ENCODE measurements at places on chromosomes 13 and 19. TPM values are rescaled to one million over a fixed set of nuclear protein-coding genes. Genes with fewer than 3 reads are reported as not detected.

DNA sequence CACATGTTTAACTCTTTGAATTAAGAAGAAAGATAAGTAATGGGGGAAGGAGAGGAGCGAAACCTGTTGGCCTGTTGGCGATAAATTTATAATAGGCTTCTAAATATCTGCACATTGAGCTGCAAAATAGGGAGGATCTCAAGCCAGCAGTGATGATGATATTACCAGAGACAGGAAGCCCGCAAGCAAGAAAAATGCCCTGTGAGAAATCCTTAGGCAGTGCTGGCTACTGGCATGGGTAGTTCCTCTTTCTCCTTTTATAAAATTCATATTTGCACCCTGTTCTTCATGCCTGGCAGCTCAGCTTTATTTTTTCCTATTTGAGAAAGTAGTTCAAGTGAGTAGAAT, 858 bp upstream of the USP12 start:
- no peak for DNase-seq

- no peak for DNase-seq
Observed at GRCh38 chr19:52695996-52696395, 38.8 kb downstream of the ZNF611 start.

DNA sequence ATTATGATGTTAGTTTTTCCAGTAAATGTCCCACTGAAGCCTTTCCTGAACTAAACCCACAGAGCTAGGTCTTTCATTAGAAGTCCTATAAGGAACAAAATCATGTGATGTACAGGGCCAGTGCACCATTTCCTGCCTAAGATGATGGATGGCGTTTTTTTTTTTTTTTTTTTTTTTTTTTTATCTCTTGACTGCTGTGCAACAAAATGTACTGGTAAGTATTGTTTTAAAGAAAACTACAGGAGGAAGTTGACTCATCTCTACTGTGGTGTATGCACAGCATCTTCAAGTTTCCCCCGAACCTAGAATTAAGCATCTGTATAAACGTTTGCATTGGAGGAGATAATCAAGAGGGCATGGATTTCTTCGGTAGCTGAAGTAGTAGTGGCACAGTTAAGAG, 197.5 kb downstream of the NBEA start:
- DNase-seq, result no peak

DNA sequence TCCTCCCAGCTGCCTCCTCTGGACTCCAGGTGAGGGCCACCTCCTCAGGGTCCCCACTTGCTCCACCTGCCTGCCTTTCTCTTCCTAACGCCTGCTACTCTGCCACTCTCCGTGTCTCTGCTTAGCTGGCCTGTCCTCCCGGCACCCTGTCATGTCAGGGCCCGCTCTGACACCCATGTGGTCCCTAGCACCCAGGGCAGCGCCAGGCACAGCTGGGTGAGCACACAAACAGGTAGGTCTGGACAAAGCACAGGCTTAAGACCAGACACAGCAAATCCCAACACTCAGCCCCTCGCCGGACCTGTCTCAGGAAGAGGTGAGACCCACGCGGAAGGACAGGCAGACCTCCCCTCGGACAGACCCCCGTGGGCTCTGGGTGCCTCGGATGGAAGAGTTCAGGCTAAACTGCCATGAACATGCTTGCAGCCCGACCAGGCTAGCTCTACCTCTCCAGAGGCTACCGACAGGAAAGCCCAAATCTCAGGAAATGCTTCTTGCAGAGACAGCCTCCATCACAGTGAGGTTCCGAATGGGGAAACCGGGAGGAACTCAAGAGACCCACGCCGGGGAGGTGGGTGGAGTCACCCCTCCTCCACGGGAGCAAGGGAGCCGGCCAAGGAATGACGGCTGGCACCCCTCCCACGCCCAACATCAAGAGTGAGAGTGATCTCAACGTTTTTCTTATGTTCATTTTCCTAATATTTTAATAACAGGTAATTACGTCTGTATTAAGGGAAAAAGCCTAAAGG, 12.5 kb downstream of the ZNF787 start:
- DNase-seq, result peak; percentile 69

GRCh38 chr13:102017248-102017647, 384.6 kb downstream of the FGF14 start:
- DNase-seq, result no peak

DNA sequence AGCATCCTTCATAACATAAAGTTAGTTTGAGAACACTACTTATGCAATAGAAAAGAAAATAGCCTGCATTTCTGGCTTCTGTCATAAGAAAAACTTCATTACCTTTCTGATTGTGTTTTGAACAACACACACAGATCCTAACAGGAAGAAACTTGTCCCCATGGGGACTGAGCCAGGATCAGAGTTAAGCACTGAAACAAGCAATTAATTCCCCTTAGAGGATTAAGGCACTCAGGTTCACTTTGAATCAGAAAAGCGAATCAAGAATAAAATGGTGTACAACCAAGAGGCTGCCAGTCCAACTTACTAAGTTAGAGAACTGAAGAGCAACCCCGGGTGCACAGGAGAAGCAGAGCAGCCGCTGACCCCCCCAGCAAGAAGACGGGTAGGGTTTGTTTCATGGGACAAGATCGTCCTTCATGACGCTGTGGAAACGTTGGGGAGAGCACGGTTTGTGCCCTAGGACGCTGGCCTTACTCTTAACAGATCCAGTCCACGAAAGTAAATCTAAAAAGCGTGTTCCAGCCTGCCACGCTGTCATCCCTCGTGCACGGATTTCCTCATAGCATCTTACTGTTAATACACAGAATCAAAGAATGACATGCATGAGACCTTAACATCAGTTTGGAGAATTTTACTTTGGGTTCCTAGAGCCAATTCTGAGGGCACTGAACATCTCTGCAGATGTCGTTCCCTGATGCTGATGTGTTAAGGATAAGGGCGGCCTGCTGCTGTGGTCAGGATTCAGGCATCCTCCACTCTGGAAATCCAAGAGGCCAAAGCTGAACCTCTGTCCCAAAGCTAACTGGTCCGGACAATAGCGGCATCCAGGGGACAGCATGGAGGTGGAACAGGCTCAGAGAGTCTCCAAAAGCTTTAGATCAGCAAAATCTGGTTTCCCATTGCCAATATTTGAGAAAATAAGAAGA, 46.4 kb downstream of the GGACT start:
- DNase-seq, result no peak

DNA sequence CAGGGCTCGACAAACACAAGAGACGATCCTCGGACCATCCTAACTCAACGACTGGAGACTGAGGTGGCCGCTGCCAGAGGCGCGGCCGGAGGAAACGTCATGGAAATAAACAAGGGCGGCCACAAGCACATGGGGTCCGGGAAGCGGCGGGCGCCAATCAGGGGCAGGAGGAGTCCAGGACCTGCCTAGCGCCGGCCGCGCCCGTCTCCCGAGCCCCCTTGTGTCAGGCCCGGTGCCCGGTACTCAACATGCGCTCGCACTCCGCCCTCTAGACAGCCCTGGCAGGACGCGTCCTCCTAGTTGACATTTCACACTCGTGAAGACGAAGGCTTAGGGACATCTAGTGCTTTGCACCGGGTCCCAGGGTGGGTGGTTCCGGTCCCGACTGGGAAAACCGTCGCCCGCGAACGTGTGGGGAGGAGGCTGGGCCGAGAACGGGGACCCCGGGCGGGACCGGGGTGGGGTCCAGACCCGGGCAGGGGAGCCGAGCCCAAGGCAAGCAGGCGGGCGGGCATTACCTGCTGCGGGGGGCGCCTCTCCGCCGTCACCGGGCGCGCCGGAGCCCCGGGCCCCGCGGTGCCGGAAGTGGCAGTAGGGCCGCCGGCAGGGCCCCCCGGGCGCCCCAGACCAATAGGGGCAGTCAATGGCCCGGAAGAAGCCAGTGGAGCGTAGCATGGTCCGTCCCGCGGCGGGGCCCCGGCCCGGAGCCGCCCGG, 442 bp downstream of the REXO1 start:
- peak; percentile 69 for DNase-seq

The CLEC17A gene
- total RNA-seq, result not detected

The ZNF135 gene
- total RNA-seq, result 3.4 TPM

The ICAM1 gene
- 12.0 TPM for total RNA-seq

The ACTMAP gene
- total RNA-seq, result 6.2 TPM

The FFAR3 gene
- 0.44 TPM for total RNA-seq

The METTL21C gene
- total RNA-seq, result not detected

The TUBA3C gene
- not detected for total RNA-seq

The ZNF665 gene
- 0.79 TPM for total RNA-seq
